ENCODE measurements at places on chromosomes 3 and 15.

- no peak for DNase-seq
Observed at GRCh38 chr15:41557673-41558399, 1.2 kb upstream of the TYRO3 start.

DNA sequence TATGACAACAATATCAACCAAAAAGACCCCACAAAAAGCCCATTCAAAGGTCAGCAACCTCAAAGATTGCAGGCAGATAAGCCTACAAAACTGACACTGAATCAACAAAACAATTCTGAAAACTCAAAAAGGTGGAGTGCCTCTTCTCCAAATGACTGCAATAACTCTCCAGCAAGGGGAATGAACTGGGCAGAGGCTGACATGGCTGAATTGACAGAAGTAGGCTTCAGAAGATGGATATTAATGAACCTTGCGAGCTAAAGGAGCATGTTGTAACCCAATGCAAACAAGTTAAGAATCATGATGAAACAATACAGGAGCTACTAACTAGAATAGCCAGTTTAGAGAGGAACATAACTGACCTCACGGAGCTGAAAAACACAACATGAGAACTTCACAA, 20.4 kb upstream of the SLC25A38 start:
- no peak for DNase-seq

DNA sequence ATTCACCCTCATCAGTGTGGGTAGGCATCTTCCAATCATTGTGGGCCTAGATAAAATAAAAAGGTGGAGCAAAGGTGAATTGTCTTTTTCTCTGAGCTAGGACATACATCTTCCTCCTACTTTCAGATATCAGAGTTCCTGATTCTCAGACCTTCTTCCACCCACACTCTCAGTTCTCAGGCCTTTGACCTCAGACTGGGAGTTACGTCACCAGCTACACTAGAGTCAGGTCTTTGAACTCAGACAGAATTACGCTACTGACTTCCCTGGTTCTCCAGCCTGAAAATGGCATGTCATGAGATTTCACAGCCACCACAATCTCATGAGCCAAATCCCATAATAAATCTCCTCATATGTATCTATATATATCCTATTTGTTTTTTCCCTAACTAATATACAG, 39.0 kb downstream of the STRIT1 start:
- no peak for DNase-seq

GRCh38 chr3:146780251-146780650, 175.1 kb upstream of the PLSCR5 start:
- DNase-seq, result no peak

DNA sequence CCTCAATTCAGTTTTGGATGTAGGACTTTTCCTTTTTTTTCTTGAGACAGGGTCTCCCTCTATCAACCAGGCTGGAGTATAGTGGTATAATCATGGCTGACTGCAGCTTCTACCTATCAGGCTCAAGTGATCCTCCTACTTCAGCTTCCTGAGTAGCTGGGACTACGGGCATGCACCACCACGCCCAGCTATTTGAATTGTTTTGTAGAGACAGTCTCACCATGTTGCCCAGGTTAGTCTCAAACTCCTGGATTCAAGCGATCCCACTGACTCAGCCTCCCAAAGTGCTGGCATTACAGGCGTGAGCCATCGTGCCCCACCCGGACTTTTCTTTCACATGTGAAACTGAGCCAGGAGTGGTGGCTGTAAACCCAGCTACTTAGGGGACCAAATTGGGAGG, 3.5 kb downstream of the RNU5B-1 start:
- no peak for DNase-seq

- no peak for DNase-seq
Observed at GRCh38 chr15:95503107-95503506, 827.4 kb upstream of the NR2F2 start.

DNA sequence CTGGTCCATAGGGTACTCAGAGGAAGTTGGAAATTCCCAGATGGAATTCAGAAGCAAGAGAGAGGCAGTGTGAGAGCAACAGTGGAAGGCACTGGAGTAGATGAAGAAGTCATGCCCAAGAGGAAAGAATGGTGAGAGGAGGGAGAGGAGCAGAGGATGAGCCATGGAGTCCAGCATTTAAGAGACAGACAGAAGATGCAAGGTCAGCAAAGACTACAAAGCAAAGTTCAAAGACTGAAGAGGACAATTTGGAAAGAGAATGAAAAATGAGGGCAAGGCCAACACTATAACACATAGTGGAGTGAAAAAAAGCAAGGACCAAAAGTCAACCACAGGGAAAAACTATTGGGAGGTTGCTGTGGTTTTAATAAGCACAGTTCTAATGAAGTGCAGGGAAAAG, 178.7 kb downstream of the SSR3 start:
- no peak for DNase-seq

GRCh38 chr3:43081796-43082195, 24.1 kb downstream of the POMGNT2 start:
- DNase-seq, result no peak

DNA sequence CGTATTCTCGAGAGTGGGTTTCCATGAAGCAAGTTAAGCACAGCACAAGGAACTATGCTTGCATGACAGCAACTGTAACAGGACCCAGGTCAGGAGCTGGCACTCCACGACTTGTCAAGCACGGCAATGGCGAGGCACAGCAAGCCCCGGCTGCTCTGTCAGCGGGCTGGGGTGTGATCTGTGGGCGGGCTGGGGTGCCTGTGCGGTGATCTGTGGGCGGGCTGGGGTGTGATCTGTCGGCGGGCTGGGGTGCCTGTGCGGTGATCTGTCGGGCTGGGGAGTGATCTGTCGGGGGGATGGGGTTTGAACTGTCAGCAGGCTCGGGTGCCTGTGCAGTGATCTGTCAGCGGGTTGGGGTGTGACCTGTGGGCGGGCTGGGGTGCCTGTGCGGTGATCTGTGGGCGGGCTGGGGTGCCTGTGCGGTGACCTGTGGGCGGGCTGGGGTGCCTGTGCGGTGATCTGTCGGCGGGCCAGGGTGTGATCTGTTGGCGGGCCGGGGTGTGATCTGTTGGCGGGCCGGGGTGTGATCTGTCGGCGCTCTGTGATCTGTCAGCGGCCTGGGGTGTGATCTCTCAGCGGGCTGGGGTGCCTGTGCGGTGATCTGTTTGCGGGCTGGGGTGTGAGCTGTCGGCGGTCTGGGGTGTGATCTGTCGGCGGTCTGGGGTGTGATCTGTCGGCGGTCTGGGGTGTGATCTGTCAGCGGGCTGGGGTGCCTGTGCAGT, 205.7 kb downstream of the XXYLT1 start:
- no peak for DNase-seq

DNA sequence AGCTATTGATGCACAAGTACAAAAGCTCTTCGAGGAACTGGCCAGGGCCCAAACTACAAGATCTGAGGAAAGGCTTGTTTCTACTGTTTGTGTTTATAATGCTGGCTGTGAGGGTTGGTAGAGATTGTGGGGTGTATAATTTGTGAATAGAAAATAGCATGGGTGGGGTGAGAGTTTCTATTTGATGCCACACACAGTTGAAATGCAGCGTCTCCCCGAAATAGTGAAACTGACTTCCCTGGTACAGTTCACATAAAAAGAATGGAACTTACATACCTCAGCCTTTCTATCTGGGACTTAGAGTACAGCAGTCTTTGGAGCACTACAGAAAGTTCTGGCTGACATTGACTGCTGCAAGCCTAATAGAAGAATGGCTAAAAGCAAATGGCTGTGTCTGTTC, 91.3 kb downstream of the DTWD1 start:
- DNase-seq, result no peak

DNA sequence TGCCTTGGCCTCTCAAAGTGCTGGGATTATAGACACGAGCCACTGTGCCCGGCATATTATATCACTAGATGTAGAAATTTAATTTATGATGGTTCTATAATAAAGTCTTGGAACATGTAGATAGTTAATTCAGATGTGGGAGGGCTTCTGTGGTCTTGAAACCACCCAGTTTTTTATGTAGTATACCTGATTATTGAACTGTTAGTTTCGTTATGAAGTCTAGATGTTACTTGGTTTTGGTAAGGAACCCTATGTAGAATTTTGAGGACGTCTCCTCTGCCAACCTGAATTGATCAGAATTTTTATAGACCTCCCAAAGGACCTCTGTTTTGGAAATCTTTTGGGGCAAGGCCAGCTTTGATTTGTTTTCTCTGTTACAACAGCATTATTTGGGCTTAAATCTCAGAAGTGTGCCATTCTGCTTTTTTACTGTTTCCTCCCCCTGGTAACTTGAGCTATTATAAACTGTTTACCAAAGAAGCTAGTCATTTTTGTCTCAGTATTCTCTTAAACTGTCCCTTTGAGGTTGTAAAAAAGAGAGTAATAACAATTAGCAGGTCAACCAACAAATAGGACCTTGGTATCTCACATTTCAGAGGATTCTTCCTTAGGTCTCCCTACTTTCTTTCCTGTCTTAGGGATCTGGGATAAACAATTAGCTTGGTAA, 20.8 kb downstream of the AKAP13 start:
- no peak for DNase-seq

- DNase-seq, result peak; percentile 2
Observed at GRCh38 chr3:52231502-52232278, 6.2 kb upstream of the TLR9 start.

GRCh38 chr3:105490045-105490444, 123.3 kb downstream of the ALCAM start:
- no peak for DNase-seq

GRCh38 chr3:136250903-136251460, 842 bp downstream of the PCCB start:
- DNase-seq, result no peak

DNA sequence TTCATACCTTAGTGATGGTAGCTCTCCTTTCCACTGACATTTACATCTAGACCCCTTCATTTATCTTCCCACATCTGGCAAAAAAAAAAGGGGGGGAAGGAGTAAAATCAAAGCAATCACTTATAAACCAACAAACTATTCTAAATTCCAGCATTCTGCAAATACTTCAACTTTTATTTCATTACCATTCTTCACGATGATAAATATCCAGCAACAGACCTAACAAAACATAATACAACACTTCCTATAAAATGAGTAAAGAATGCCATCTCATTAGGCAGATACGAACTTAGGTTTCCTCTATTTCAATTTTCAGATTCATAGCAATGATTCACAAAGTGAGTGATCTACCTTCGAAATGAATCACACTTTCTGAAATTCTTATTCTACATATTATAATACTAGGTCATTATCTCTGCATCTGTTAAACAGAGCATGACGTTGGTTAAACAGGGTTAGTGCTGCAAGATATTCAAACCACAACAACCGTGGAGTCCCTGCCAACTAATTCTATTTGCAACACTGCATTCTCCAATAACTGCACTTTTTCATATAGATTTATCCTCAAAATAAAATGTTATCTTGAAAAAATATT, at the start of gene LRRFIP2:
LRRFIP2 (minus strand) TSS at position 51 of the 595 bp plus-strand sequence. CDS start 25,599 bp downstream, outside the sequence.
- no peak for DNase-seq

DNA sequence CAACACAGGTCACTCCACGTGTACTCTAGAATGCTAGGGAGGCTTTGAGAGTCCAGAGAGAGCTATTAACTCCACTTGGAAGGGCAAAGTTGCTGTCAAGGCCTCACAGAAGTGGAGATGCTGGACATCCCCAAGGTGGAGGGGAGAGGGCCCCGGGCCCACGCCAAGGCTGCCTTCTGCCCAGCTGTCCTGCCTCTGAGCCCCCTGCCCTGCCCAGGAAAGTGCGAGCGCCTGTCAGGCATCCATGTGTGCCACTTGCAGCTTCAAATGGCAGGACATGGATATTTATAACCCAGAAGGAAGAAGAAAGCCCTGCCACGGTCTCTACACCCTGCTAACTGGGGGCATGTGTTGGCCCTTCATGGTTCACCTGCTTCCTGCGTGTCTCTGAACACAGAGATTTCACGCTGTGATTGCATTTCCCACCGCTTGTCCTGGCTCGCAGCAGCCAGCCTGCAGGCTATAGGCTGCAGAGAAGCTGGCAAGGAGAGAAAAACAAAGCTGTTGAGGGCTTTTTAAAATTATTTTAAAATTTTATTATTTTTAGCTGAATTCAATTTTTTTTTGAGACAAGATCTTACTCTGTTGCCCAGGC, 17.0 kb downstream of the ANKDD1A start:
- no peak for DNase-seq

GRCh38 chr3:151107701-151108100, 22.2 kb downstream of the MED12L start:
- no peak for DNase-seq

DNA sequence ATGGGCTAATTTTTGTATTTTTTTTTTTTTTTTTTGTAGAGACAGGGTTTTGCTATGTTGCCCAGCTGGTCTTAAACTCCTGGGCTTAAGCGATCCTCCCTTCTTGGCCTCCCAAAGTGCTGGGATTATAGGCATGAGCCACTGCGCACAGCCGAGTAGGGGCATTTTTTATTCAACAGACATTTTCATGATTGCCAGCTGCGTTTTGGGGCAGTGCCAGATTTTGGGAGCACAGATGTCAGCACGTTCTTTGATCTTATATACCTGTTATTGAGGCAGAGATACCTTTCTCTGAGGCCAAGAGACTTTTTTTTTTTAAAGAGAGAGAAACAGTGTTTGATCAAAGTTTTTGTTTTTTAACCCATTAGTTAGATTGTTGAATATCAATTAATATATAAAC, 16.8 kb downstream of the NEO1 start:
- no peak for DNase-seq

DNA sequence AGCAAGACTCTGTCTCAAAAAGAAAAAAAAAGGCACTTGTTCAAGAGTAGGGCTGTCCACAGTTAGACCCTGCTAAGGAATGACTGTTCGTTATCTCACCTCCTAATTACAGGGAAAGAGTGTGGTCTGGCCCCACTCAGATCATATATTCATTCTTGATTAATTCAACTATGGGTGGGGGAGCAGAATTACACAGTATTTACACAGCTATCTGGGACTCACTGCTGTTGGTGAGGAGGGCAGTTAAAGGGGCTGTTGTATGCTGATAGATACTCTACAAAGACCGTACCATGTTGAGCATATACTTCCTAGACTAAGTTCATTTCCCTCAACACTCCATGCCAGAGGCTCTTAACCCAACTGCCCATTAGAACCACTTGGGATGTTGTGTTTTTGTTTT, 3.8 kb upstream of the ZNF620 start:
- no peak for DNase-seq

DNA sequence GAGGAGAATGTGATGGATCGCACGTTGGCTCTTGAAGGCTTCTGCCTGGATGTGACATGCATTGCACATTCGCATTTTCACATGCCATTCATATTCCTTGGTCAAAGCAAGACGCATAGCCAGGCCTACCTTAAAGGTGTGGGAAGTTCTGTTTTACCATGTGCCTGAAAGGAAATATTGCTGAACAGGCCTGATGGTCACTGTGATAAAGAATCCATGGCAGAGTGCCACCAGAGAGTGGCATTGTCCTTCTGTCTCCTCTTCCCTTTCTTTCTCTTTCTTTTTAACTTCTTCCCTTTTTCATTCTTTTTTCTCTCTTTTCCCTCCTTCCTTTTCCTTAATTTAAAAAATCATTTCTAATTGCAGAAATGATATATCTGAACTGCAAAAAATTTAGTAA, 15.9 kb upstream of the MITF start:
- DNase-seq, result no peak

GRCh38 chr3:146894406-146894805, 289.3 kb upstream of the PLSCR5 start:
- DNase-seq, result no peak

- no peak for DNase-seq
Observed at GRCh38 chr15:36888011-36888992, 212.0 kb downstream of the MEIS2 start.

- DNase-seq, result no peak
Observed at GRCh38 chr3:157064402-157064801, 95.5 kb downstream of the CCNL1 start.

- DNase-seq, result no peak
Observed at GRCh38 chr15:65189102-65189740, 4.1 kb upstream of the CLPX start.

Measured in NCI-H1436 treated with DMSO at 0.1 percent for 48 hours (cell line).